ENCODE measurements at places on chromosomes 1 and 21. TPM values are rescaled to one million over a fixed set of nuclear protein-coding genes. Genes with fewer than 3 reads are reported as not detected.

APOBEC4 gene
- under 0.01 TPM for total RNA-seq

OMA1 gene
- total RNA-seq, result 22.8 TPM

HHIPL2 gene
- 0.88 TPM for total RNA-seq

DNA sequence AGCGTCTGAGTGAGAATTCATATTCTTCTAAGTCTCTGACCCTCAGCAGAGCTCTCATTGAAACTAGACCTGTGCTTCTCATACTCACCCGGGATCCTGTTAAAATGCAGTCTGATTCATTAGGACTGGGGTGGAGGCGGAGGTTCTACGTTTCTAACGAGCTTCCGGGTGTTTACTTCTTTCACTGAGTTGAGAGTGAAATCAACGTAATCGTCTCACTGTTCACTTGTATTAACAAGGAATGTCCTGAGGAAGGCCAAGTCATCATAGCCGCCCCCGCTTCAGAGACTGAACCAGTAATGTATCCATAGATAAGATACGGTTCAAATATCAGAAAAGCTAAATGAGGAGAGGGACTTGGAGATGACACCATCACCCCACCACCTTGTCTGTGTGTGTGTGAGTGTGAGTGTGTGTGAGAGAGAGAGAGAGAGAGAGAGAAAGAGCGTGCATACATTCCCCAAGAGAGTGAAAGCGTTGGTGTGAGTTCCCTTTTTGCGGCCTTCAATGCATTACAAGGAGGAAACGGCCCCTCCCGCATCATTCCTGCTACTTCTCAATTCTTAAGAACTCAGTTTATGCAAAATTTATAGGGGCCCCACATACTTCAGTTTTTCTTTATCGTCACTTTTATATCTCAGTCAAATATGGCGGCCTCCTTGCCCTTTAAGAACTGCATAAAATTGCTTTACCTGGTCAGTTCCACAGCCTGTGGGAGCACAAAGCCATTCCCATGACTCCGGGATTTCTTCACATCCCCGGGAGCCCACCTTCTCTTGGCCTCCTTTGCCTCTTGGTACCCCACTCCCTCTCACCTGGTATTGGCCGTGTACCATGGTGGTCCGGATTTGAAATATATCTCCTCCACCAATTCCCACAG lies 19.8 kb downstream of the KMO start:
- no peak overlapping the region for H3K4me3 ChIP-seq
- H3K27me3 ChIP-seq, result no peaks in the 10 kb centered on the region
- DNase-seq, result no peak
- H3K27ac ChIP-seq, result no peak overlapping the region
- H3K4me1 ChIP-seq, result no peaks in the 10 kb centered on the region
- no peaks in the 10 kb centered on the region for H3K36me3 ChIP-seq

- DNase-seq, result no peak
- H3K27ac ChIP-seq, result no peak overlapping the region
- no peaks in the 10 kb centered on the region for H3K36me3 ChIP-seq
- H3K27me3 ChIP-seq, result peaks cover 56% of the 10 kb centered on the region
These were observed 45.6 kb downstream of the RHBG start for GRCh38 chr1:156414461-156415064.

CELA2B gene
- not detected for total RNA-seq

PGD gene
- 136 TPM for total RNA-seq

DNA sequence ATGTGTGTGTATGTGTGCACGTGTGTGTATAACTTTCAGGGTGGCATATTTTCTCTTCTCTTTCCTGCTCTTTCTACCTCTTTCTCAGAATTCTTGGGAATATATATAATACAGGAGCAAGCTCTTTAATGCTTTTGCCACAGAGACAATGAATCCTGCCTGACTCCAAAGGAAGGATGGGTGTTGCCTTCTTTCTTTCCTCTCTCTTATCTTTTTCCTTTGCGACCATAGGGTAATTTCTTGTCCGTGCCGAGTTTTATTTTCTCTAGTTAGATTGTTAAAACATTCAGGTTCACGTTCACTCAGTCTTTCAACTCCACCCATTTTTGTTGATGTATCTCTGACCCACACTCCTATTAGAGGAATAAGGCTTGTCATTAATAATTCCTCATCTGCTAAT lies 129.0 kb upstream of the C1orf21 start:
- no peaks in the 10 kb centered on the region for H3K36me3 ChIP-seq
- no peaks in the 10 kb centered on the region for H3K27me3 ChIP-seq
- no peak overlapping the region for H3K27ac ChIP-seq
- H3K4me3 ChIP-seq, result no peak overlapping the region
- DNase-seq, result no peak
- peaks cover 6% of the 10 kb centered on the region for H3K4me1 ChIP-seq

- H3K36me3 ChIP-seq, result no peaks in the 10 kb centered on the region
- H3K4me1 ChIP-seq, result peaks cover 23% of the 10 kb centered on the region
- no peak overlapping the region for H3K27ac ChIP-seq
- H3K4me3 ChIP-seq, result no peak overlapping the region
These were observed 46.1 kb upstream of the FMO2 start for GRCh38 chr1:171138980-171139379.

GRCh38 chr1:193325771-193326170 lies 139.4 kb upstream of the B3GALT2 start:
- peaks cover 9% of the 10 kb centered on the region for H3K4me1 ChIP-seq
- no peaks in the 10 kb centered on the region for H3K36me3 ChIP-seq
- no peak overlapping the region for H3K4me3 ChIP-seq
- H3K27me3 ChIP-seq, result no peaks in the 10 kb centered on the region
- DNase-seq, result no peak
- no peak overlapping the region for H3K27ac ChIP-seq

DNA sequence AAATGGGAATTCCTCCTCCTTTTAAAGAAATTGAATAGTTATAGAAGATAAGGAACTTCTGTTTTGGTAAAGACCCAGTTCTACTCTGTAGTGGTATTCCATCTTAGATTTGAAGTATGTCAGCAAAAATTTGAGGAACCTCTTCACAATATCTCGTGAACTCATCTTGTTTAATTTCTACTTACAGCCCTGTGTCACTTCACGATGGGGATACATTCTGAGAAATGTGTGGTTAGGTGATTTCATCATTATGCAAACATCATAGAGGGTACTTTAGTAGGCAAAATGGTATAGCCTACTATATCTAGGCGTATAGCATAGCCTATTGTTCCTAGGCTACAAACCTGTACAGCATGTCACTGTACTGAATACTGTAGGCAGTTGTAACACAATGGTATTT lies 36.0 kb downstream of the ALG6 start:
- H3K4me3 ChIP-seq, result no peak overlapping the region
- DNase-seq, result no peak
- no peaks in the 10 kb centered on the region for H3K4me1 ChIP-seq

DNA sequence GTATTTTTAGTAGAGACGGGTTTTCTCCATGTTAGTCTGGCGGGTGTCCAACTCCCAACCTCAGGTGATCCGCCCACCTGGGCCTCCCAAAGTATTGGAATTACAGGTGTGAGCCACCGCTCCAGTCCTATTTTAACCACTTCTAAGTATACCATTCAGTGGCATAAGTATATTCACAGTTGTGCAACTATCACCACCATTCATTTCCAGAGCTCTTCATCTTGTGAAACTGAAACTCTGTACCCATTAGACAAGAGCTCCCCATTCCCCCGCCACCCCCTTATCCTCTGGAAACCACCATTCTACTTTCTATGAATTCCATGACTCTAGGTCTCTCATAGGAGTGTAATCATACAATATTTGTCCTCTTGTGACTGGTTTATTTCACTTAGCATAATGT lies 40.2 kb upstream of the CAMTA1 start:
- H3K27ac ChIP-seq, result no peak overlapping the region
- no peak overlapping the region for H3K4me3 ChIP-seq
- H3K36me3 ChIP-seq, result no peaks in the 10 kb centered on the region
- no peak for DNase-seq

OR14A2 gene
- total RNA-seq, result not detected

- H3K27me3 ChIP-seq, result no peaks in the 10 kb centered on the region
- peaks cover 4% of the 10 kb centered on the region for H3K4me1 ChIP-seq
- H3K4me3 ChIP-seq, result no peak overlapping the region
- no peak for DNase-seq
These were observed 35.0 kb downstream of the C21orf91 start for GRCh38 chr21:17784180-17784598.

GRCh38 chr1:25523542-25523941 lies 19.9 kb upstream of the LDLRAP1 start:
- no peaks in the 10 kb centered on the region for H3K36me3 ChIP-seq
- H3K27me3 ChIP-seq, result peaks cover 17% of the 10 kb centered on the region
- no peak overlapping the region for H3K27ac ChIP-seq
- peak; percentile 84 for DNase-seq
- no peak overlapping the region for H3K4me3 ChIP-seq

DNA sequence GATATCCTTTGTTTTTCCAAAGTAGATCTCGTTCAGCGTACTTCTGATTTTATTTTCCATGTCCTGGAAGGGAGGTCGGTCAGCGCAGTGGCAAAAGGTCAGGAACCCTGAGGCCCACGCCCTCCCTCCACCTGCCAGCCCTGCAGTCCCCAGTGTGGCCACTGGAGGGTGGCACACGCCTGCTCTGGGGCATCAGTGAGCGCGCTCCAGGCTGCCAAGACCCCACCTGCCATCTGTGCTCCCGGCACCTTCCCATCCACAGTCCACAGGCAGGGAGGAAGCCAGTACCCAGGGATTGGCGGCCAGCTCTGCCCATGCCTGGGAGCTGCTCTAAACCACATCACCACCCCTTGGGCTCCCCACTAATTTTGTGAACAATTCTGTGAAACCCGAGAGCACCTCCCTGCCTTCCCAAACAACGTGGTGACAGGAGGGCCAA lies 32.3 kb downstream of the SLC66A1 start:
- H3K4me1 ChIP-seq, result no peaks in the 10 kb centered on the region
- H3K27ac ChIP-seq, result no peak overlapping the region
- H3K4me3 ChIP-seq, result no peak overlapping the region
- H3K27me3 ChIP-seq, result no peaks in the 10 kb centered on the region
- peak; percentile 94 for DNase-seq

- no peak overlapping the region for H3K4me3 ChIP-seq
- no peak overlapping the region for H3K27ac ChIP-seq
- H3K36me3 ChIP-seq, result peaks cover 3% of the 10 kb centered on the region
- no peaks in the 10 kb centered on the region for H3K27me3 ChIP-seq
These were observed 3.7 kb downstream of the LYPLAL1 start for GRCh38 chr1:219177363-219177762.

- no peak overlapping the region for H3K4me3 ChIP-seq
- no peak for DNase-seq
- no peak overlapping the region for H3K27ac ChIP-seq
- no peaks in the 10 kb centered on the region for H3K36me3 ChIP-seq
- peaks cover 16% of the 10 kb centered on the region for H3K4me1 ChIP-seq
- H3K27me3 ChIP-seq, result no peaks in the 10 kb centered on the region
These were observed 37.2 kb upstream of the HNRNPU start for GRCh38 chr1:244901400-244902015.

GRCh38 chr1:159817276-159818041 lies 9.2 kb upstream of the SLAMF8 start:
- H3K4me1 ChIP-seq, result no peaks in the 10 kb centered on the region
- no peak overlapping the region for H3K4me3 ChIP-seq
- no peak overlapping the region for H3K27ac ChIP-seq
- DNase-seq, result no peak

DNA sequence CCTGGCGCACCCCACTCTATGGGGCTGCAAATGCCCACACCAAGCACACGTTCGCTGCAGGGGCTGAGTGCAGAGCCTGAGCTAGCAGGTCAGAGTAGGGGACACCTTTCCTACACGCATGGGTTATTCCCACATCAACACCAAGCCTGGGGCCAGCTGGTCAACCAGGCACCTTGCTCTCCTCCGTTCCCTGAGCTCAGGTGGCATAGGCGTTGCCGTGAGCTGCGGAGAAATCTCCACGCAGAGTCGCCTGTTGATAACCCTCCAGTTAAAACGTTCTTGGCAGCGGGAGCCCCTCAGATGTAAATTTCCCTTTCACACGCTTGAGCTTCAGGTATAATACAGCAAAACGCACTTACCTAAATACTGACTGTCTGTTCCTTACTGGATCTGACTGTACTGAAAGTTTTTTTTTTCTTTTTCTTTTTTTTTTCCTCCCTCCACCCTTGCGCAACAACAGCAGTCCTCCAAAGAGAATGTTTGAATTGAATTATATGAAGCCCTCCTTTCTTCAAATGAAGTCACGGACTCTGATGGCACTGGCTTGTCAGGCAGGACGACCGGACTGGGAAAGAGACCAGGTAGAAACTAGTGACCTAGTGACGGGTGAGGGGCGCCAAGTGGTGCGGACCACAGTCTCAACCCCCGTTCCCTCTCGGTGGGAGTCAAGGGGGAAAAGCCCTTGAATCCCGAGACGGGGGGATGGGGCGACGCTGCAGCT lies 2.1 kb downstream of the BRINP3 start:
- H3K36me3 ChIP-seq, result no peaks in the 10 kb centered on the region
- H3K4me3 ChIP-seq, result no peak overlapping the region
- no peaks in the 10 kb centered on the region for H3K27me3 ChIP-seq

DNA sequence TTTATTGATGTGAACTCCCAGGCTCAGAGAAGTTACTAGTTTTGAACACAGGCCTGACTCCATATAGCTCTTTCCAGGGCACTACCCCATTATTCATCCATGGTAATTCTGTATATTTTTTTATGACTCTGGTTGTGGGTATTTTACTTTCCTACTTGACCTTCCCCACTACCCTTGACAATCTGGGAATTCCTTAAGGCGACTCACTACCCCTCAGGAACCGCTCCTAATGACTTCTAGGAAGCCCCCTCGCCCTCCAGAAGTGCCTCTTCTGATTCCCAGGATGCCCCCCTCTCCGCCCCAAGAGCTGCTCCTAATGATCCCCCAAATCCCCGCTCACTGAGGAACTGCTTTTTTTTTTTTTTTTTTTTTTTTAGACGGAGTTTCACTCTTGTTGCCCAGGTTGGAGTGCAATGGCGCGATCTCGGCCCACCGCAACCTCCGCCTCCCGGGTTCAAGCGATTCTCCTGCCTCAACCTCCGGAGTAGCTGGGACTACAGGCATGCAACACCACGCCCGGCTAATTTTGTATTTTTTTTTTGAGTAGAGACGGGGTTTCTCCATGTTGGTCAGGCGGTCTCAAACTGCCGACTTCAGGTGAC lies 972 bp upstream of the KDM4A start:
- peaks cover 6% of the 10 kb centered on the region for H3K36me3 ChIP-seq
- no peak for DNase-seq
- H3K27ac ChIP-seq, result peak overlapping the region; percentile 79
- H3K4me1 ChIP-seq, result peaks cover 10% of the 10 kb centered on the region

- H3K4me1 ChIP-seq, result no peaks in the 10 kb centered on the region
- no peak overlapping the region for H3K4me3 ChIP-seq
- peaks cover 11% of the 10 kb centered on the region for H3K27me3 ChIP-seq
- H3K36me3 ChIP-seq, result no peaks in the 10 kb centered on the region
- H3K27ac ChIP-seq, result no peak overlapping the region
These were observed 12.3 kb downstream of the CAPN9 start for GRCh38 chr1:230759369-230760065.

TTC34 gene
- total RNA-seq, result 0.29 TPM

DNA sequence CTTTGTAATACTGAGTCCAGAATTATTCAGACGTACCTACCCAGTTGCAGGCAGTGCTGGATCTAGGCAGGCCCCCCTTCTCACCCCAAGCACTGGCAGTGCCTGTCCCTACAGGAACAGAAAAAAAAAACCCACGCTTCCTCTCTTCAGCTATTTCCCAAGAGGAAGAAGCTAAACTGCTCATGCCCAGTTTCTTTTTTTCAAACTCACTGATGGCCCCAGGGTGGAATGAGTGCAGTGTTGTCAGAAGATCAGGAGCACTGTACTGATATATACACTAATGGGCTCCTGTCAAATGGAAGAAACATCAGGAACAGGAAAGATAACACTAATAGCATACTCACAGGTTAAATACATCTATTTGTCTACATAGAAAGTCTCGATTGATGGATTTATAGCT lies 28.2 kb upstream of the DOCK7 start:
- no peaks in the 10 kb centered on the region for H3K27me3 ChIP-seq
- H3K4me3 ChIP-seq, result no peak overlapping the region
- peaks cover 8% of the 10 kb centered on the region for H3K4me1 ChIP-seq
- H3K27ac ChIP-seq, result no peak overlapping the region
- no peaks in the 10 kb centered on the region for H3K36me3 ChIP-seq
